NCI-H187 (cell line): ENCODE measurements at places on chromosomes 1 and 21.

GRCh38 chr1:11990303-11991032 is 10.2 kb downstream of the MFN2 start:
- no peak for DNase-seq

DNA sequence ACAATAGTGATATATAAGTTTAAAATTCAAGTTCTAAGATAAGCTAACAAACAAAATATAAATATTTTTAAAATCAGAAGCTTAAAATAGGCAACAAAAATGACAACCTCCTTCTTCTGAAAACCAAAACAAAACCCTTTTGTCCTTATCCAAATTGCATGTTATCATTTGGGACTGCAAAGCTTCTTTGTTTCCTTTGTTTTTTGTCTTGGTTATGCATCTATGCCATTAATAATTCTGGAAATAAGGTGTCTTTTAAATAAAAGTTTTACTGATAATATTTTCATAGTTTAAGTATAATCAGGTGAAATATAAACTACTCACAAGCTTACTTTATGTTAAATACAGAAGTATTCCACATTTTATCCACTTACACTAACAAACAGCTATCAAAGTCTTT is 20.5 kb downstream of the ADSS2 start:
- no peak for DNase-seq

- DNase-seq, result no peak
These were observed 130.1 kb downstream of the SIM2 start for GRCh38 chr21:36828891-36829515.

- no peak for DNase-seq
These were observed 56.8 kb upstream of the PPIH start for GRCh38 chr1:42601472-42601871.
